Daoy (cell line): ENCODE measurements at places on chromosomes 7 and 10. TPM values are rescaled to one million over a fixed set of nuclear protein-coding genes. Genes with fewer than 3 reads are reported as not detected.

DNA sequence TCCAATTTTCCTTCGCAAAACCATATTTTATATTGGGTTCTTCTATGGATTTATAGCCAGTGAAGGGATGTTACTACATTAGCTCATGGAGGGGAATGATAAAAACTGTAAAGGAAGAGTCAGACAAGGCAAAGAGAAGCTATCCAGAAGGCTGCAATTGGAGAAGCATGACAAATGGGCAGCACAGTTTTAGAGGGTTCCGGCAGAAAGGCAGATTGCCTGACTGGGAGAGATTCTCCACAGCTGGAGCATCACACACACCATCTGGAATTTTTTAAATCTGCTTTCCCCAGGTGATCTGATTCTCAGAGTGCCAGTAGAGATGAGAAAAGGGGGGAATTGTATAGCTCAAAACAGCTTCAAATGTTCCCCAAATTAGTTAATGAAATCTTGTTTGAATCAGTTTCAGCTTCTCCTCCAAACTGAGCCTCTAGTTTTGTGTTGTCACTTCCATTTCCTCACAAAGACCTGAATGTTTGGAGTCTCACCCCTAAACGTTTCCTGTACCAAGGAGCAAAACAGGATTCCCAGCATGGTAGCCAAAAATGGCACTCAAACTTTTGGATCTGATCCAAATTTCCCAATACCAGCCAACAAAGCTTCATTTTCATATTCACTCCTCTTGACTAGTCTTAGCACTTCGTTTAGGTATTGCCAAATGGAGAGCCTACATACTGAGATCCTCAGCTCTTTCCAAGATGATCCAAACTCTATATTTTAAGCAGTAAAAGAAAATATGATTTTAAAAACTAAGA lies 177.5 kb downstream of the HPSE2 start:
- no peak for DNase-seq

- no peak for DNase-seq
Observed at GRCh38 chr7:1995426-1995825, 237.3 kb downstream of the MAD1L1 start.

DNA sequence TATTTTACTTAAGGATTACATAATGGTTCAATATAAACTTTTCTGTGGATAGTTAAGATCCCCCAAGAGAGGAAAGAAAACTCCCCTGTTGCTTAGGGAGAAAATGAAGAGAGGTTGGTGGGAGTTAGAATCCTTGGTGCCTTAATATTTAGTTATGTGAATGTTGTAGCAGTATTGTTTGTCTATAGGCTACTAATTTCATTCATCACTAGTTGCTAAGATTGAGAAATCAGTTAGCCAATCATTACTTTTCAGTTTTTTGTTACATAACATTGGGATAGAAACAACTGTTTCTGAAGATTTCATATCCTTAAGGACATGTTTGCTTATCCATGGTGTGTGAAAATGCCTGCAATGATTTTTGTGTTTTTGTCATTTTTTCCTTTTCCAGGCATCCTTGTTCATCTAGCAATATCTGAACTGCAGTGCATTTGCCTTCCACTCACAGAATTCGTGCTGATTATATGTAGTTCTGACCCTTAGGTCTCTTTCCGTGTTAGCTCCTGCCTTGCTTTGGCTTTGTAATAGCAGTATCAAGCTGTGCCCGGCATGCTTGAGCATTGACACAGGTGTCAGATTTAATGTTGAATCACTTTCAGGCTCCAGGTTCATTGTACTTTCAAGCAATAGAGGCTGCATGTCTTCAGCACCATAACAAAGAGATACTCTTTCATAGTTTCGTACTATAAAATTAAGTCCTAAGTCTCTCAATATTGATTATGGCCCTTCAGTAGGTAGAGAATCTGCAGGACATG lies 85.0 kb downstream of the PODXL start:
- no peak for DNase-seq

DNA sequence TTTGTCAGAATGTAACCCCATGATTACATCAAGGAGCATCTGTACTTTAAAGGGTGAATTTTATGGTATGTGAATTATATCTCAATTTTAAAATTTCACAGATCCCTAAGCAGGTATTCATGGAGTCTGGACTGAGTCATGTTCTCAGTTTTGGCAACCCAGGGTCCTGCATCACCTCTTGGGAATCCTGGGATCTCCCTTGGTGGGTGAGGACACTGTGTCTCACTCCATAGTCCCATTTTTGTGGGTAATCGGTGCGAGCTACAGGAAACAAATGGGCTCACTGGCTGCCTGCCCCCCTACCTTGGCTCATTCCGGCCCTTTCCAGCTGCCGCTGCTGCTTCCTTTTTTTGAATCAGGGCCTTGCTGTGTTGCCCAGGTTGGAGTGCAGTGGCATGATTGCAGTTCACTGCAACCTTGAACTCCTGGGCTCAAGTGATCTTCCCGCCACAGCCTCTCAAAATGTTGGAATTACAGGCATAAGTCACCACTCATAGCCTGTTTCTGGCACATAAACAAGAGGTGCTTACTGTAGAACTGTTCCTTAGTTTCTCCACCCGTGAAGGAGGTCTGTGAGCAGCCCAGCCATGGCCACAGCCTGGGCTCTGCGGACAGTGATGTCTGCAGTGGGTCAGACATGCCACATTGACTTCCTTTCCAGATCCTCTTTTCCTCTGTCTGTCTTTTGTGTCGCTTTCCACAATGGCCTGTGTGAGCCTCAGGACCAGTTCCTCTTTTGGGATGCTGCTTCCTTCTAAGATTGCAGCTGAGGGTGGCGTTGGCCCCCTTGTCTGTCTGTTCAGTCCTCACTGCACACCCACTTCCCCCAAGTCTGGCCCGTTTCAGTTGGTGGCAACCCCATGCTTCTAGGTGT lies 14.5 kb downstream of the PALD1 start:
- peak; percentile 42 for DNase-seq

- no peak for DNase-seq
Observed at GRCh38 chr7:100929808-100930174, 19.5 kb upstream of the MUC3A start.

DNA sequence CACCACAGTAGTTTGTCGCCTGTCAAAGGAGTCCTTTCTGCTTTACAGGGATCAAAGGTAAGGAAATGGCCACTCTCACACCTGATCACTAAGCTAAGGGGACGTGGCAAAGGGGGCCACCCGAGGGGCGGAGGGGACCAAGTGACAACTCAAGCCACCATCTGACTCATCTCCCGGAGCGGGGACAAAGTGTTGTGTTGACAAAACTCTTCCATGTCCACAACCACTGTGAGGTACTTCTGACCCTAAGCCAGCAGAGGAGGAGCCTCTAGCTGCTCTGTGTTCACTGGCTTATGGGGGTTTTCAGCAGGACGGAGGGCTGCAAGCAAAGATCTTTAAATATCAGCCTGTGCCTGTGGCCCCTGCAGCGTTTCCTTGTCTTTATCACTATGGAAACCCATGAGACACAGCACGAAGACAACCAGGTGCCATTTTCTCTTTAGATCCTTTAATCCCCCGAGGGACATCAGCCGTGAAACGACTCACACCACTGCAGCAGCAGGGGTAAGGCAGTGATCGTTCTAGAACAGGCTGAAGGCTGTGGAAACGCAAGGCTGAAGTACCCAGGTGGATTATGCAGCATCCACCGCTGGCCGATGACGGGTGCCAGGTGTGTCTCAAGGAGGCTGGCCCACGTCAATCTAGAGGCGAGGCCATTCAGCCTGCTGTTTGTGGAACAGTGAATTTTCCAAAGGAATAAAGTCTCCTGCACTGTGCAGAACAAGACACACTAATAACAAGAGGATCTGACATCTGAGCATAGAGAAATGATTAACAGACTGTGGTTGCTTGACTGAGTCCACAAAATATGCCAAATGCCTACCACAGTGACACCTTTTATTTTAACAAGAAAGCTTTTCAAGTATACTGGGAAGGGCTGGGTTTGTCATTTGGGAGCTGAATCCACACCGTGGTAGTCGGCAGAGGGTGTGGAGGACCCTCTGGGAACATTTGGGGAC lies 26.6 kb upstream of the DDC start:
- DNase-seq = no peak

DNA sequence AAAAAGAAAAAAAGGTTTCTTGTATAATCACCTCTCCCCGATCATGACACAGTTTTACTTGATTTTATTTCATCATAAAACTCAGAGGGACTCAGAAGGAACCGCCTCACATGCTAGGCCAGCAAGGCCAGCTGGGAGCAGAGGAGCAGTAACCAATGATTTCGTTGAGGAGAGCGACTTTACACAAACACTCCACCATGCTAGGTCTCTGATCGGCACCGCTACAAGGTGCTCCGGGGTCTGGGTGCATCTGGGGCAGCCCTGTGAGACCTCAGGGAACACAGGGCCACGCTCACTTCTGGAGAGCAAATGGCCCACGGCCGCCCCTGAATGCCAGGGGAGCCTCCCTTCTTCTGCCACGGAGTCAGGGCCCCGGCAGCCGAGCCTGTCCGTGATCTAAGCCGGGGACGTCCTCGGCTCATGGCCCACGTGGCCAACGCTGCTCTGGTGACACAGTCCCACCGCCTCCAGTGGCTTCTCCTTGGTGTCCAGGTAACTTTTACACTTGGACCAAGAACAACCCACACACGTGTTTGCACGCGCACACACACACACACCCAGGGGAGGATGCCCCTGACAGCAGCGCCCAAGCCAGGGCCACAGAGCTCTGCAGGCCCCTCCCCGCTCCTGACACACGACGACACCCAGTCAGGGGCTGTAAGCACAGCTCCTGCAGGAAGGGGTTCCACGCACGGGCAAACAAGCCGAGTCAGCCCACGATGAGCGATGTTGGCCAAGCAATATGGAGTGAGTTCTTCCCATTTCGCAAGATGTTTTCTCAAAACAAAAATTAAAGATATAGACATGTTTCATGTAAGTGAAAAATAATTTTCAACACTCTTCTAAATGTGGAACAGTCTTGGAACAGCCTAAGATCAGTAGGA lies 332.3 kb downstream of the DNAJB6 start:
- DNase-seq = no peak

GRCh38 chr7:141551094-141551781 lies at the start of gene AGK:
AGK (plus strand) TSS chr7:141551410; CDS start chr7:141555467, 4,057 bp downstream.
- peak; percentile 81 for DNase-seq

Gene HTR5A
- total RNA-seq = not detected in 2 replicates

Gene CHCHD3
- 280 and 341 TPM in 2 replicates for total RNA-seq

Gene LIPN
- not detected in 2 replicates for total RNA-seq
